Hippocampal formation (tissue), 2 donors: ENCODE measurements at places on chromosomes 6 and 20.

- DNase-seq: no peak
These were observed 343.9 kb downstream of the NRN1 start for GRCh38 chr6:5662797-5663196.

- peak; percentile 5 for DNase-seq
These were observed 290.8 kb upstream of the RNF24 start for GRCh38 chr20:4306206-4306605.

- no peak for DNase-seq
These were observed 26.3 kb downstream of the SPDEF start for GRCh38 chr6:34529665-34530327.

GRCh38 chr6:109922851-109923250, 55.3 kb upstream of the GPR6 start:
- no peak for DNase-seq

DNA sequence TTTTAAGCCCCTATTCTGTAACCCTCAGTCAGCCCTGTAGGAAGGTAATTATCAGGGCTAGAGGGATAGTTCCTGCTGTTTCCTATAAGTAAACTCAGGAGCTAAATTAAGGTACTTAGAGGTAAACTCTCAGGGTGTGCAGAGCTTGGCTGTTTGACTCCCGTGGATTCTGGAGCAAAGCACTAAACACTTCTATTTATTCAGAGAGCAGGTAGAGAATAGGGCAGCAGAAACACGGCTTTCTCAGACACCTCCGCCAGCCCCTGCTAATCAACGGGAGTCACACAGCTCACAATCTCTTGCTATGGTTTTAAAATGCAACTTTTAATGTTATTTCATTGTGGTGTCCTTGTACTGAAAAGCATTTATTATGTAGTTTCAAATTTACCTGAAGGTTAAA, 21.8 kb downstream of the PRKN start:
- DNase-seq: no peak

DNA sequence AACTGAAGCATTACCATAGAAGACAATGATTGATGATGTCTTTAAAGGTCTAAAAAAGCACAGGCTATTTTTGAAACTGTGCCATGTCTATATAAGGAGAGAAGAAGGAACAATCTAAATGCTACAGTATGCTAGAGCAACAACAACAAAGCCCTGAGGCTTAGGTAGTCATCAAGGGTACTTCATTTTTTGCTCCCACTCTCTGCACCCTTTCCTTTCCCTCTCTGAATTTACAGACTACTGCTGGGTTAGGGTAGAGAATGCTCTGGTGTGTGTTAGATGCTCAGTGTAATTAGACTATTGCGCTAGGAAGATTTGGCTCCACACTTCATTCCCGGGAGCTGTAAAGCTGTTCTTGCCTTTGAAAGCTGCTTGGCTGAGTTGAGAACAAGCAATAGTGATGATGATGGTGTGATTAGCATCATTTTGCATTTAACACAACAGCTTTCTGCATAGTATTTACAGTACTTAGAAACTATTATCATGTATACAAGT, 1262.5 kb upstream of the CITED2 start:
- DNase-seq: no peak

DNA sequence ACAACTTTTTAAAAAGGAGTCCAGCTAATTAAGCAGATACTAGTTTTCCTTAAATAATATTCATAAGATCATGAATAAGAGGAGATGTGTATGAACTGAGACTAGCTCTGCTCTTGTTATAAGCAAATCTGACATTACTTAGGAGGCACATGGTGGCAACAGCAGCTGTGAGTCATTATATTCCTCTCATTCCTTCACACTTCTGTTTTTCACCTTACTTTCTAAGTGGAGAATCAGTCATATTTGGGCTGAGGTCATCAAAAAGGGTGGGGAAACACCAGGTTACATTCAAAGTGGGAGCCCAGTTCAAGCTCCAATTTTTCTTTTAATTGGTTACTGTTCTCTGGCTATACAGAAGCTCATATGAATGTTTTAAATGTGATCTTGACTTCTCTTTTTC, 6.0 kb upstream of the RIPPLY2 start:
- no peak for DNase-seq

DNA sequence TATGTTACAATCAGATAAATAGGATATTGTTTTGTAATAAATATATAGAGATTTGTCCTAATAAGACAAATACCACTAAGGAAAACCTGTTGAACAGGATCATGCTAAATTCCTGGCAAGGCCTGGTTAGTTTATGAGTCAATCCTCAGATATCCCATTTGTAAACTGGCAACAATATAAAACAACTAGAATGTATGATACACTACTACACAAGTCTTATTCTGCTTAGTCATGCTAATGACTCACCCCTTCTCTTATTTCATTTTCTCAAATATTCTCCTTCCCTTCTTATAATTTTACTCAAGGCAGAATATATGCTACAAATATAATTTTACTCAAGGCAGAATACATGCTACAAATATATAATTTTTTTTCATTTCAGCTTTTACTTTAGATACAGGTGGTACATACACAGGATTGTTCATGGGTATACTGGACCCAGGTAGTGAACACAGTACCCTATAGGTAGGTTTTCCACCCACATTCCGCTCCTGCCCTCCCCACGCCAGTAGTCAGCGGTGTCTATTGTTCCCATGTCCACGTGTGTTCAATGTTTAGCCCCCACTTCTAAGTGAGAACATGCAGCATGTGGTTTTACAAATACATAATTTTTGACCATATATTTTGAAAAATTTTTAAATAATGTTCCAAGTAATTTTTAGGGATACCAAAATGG, 6.3 kb downstream of the OSER1 start:
- no peak for DNase-seq

DNA sequence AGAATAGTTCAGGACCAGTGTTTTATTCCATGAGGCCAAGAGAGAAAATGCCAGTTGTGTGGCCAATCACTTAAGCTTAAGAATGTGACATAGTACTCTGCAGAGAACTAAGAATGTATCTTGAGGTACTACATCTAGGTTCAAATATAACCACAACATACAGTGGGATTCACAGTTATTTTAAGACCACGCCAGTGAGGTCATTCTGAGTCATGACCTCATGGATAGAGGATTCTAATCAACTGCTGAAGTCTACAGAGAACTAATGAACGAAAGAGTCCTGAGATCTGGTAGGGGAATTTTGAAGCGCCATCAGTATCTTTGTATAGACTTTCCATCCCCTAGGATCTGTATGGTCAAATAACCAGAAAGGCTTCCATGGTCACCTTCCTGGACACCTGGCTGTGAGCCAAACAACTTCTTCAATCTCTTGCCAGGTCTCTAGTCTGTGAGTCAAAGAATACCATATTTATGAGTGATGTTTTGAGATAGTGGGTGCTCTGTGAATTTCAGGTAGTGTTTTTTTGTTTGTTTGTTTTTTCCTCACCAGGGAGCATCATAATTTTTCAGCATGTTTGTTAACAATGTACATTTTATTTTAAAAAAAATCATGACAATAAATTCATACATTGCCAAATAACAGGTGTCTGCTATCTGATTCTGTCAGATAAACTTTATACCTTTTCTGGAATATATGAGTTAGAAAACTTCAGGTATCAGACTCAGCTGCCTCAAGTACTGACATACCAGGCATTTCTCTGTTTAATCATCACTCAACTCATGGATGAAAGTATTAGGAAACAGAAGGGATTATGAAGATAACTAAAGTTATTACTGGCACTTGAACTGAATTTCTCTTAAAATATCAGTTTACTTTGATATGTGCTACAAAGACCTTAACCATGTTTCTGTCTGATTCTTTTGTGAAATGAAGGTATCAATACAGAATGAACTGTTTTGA, 217.9 kb downstream of the PLCB4 start:
- no peak for DNase-seq

- peak; percentile 17 for DNase-seq
These were observed 27.4 kb downstream of the ANKS1A start for GRCh38 chr6:34916348-34916967.

DNA sequence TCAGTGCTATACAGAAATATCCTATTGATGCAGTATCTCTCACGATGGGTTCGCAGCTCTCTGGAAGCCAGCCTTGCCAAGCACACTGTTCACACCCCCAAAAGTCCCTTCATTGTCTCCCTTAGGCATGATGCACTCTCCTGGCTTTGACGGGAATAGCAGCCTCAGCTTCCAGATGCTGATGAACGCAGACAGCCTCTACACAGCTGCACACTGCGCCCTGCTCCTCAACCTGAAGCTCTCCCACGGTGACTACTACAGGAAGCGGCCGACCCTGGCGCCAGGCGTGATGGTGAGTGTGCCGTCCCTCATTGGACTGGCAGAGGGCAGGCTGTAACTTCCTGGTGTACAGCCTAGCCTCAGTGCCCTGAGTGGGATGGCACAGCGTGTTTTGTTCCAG, 60.0 kb upstream of the PBOV1 start:
- DNase-seq: peak; percentile 75

DNA sequence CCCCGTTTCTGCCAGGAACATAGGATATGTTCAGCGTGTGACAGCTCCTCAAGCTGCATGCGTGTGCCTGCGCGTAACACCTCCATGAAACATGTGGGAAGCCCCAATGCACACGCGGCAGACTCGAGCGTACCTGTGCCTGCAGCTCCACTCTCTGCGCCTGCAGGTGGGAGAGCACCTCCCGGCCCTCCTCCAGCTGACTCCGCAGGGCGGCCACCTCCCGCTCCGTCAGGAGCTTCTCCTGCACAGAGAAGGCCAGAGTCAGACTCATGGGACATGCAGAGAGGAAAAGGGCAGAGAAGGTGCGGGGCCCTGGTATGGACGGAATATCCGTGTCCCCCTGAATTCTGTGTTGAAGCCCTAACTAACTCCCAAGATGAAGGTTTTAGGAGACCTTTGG, 22.4 kb downstream of the BFSP1 start:
- DNase-seq: no peak

DNA sequence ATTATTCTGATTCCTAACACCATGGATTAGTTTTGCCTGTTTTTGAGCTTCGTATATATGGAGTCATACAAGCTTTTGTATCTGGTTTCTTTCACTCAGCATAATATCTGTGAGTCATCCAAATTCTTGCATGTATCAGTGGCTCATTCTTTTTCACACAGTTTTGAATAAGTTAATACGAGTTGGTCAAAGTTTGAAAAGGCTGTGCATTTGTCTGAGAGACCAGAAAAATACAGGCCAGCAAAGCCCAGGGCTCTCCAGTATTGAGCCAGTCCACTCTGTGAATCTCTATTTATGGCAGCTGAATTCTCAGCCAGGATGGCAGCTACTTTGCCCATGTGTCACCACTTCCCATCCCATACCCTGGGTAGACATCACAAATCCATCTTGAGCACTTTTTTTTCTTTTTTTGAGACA, 7.2 kb upstream of the CHMP4B start:
- DNase-seq: no peak

- DNase-seq: no peak
These were observed 10.5 kb downstream of the SNX3 start for GRCh38 chr6:108250240-108250866.

- DNase-seq: no peak
These were observed 181.8 kb downstream of the TTLL2 start for GRCh38 chr6:167506443-167507301.

- DNase-seq: no peak
These were observed 45.1 kb upstream of the B4GALT5 start for GRCh38 chr20:49758781-49759180.

- no peak for DNase-seq
These were observed 140.5 kb upstream of the ATXN1 start for GRCh38 chr6:16901782-16902181.

DNA sequence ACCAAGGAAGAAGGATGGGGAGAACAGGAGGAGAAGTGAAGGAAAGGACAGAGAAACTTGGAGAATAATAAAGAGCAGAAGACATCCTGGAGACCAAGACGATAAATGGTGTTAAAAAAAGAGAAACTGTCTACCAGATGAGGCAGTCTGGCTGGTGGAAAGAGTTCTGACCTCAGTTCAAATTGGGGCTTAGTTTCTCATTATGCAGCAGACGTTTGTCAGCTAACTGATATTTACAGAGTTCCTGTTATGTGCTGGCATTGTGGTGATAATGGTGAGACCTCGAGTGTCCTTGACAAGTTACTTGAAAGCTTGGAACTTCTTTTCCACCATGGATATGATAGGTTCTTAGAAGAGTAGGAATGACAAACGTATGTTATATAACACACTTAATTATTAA, 142.7 kb downstream of the LRRC1 start:
- DNase-seq: no peak

DNA sequence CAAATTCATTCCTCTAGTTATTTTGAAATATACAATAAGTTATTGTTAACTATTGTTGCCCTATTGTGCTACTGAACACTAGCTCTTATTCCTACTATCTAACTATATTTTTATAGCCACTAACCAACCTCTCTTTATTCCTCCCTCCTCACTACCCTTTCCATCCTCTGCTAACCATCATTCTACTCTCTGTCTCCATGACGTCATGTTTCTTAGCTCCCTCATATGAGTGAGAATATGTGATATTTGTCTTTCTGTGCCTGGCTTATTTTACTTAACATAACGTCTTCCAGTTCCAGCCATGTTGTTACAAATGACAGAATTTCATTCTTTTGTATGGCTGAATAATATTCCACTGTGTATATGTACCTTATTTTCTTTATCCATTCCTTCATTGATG, 95.3 kb downstream of the ATXN1 start:
- no peak for DNase-seq

DNA sequence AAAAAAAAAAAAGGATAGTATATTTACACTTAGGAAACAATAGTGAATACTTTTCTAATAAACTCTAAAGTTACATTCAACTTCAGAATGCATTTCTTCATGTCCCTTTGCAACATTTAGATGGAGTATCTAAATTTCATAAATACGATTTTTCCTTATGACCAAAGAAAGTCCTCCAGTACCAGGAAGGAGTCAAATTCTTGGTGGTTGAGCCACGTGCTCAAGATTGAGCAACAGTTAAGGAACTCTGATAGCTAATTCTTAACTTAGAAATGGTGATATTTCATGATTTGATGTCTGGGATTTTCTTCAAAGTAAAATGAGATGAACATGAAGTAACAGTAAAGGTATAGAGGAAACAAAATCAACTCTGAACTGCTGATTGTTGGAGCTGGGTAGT, 92.7 kb downstream of the SASH1 start:
- DNase-seq: no peak

GRCh38 chr6:90780778-90781177, 193.9 kb upstream of the MAP3K7 start:
- no peak for DNase-seq

DNA sequence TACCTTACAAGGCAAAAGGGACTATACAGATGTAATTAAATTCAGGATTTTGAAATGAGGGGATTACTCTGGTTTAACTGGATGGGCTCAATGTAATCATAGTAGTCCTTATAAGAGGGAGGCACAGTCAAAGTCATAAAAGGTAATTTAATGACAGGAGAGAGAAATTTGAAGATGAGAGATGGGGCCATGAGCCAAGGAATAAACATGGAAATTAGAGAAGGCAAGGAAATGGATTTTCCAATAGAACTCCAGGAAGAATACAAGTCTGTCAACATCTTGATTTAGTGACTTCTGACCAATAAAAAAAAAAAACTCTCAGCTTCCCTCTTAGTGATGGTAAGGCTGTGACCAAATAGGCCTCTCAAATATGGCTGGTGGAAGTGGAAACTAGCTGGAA, 101.9 kb upstream of the BEND3 start:
- no peak for DNase-seq
